Activated T-cell treated with anti-CD3 and anti-CD28 coated beads for 4 hours (primary cell): ENCODE measurements at places on chromosomes 2 and 18.

GRCh38 chr2:64846177-64846576 is 143.0 kb upstream of the SLC1A4 start:
- DNase-seq = no peak

- DNase-seq = no peak
These were observed 10.0 kb downstream of the SLC4A5 start for GRCh38 chr2:74333175-74333574.

DNA sequence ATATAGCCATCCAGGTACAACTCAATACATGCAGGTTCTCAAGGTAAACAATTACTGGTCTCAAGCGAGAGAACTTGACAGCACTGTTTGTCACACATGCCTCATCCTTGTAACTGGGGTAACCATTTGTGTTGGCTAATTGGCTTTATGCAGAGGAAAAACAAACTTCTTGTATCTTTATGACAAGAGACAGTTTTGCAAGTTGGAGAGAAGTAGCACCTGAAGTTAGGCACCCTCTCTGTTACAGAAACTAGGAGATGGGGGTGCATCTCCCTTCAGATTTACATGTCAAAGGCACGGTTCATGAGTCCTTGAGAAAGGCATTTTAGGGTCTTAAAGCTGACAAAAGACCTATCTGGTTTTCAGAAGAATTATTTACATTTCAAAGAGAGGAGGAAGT is 241.7 kb downstream of the CD226 start:
- DNase-seq = no peak

DNA sequence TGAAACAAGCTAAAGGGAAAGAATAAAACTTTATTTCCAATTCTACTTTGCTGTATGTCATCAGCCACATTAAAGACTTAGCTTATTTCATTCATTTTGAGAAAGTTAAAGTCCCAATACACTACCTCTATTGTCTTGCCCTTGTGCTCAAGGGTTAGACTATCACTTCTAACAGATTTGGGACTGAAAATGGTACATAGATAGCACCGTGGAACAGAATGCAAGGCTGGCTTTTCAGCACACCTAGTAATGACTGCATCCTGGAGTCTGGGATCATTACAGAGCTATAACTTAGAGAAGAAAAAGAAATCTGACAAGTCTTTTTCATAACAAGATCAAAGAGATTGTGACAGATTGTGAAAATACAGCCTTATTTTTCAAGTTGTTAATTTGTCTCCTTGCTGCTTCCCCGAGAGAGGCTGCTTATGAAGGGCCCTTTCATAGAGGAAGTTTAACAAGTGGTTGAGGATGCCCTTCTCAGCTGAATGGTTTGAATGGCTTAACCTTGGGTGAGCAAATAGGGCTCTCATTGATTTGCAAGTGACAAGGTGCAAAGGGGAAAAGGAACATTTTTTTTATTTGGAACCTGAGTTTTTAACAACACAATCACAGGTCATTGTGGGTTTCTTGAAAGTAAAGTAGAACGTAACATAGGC is 371.8 kb downstream of the EPHA4 start:
- no peak for DNase-seq

GRCh38 chr2:150063931-150064548 is 423.4 kb downstream of the RND3 start:
- no peak for DNase-seq
